HFFc6 (cell line): ENCODE measurements at places on chromosomes 4 and X. TPM values are rescaled to one million over a fixed set of nuclear protein-coding genes. Genes with fewer than 3 reads are reported as not detected.

DNA sequence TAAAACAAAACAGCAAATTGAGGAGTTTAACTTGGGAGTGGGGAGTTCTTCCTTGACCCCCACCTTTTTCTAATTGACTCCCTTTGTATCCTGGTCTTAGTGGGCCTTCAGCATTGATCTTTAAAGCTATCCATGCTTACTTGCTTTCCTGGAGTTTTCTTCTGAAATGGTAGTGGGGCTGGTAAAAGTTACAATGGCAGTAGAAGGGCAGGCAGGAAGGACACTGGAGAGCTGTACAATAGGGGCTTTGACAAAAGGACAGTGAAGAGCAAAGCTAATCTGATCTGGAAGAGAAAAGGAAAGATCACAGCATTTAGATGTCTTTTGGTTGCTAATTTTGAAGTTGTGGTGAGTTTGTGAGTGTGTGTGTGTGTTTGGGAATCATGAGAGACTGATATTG is 111.5 kb downstream of the MID1 start:
- DNase-seq = no peak

DNA sequence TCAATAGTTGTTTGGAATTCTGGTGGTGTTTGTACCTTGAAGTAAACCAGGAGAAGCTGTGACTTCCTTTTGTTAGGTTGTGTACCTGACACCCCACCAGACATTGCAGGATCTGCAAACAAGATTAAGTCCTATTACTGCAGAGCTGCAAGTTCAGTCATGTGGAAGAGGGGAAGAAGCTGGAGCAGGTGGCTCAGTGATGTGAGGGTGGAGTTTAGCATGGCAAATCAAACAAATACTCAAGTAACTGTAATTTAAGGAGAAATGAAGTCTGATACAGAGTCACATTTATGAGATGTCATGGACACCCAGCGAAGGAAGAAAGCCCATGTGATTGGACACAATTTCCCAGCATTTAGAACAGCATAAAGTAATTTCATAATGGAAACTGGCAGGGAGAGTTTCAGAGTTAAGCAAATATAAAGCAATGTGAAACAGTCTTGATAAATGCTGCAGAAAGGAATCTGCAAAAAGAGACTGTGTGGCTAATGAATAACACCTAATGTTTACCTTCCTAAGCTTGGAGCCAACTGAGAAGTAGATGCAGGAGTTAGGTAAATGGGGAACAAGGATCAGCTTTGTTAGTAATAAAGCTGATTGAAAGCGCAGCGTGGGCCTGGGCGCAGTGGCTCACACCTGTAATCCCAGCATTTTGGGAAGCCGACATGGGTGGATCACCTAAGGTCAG is 249.1 kb downstream of the GBA3 start:
- DNase-seq = no peak

GRCh38 chrX:103734125-103734760 is 23.5 kb downstream of the TMEM31 start:
- DNase-seq = no peak

- no peak for DNase-seq
These were observed 19.6 kb upstream of the IQCM start for GRCh38 chr4:149835280-149835679.

GRCh38 chr4:173801876-173802661 is 272.0 kb upstream of the HAND2 start:
- no peak for DNase-seq

DNA sequence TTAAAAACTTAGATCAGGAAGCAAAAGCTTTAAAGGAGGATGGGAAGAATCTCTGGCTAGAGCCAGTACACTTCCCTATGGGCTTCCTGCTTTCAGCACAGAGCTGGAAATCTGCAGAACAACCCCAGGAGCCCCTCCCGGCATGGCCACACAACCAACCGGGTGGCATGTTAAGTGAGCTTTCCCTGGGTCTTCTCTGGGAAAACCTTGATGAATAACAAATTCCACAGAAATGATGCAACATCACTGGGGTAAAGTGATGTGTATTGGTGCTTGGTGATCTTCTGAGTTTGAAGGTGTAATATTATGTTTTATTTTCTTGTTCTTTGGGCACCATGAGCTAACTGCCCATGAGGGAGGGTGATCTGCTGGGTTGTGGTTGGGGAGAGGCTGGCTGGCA is 22.1 kb downstream of the NHS start:
- DNase-seq = no peak

DNA sequence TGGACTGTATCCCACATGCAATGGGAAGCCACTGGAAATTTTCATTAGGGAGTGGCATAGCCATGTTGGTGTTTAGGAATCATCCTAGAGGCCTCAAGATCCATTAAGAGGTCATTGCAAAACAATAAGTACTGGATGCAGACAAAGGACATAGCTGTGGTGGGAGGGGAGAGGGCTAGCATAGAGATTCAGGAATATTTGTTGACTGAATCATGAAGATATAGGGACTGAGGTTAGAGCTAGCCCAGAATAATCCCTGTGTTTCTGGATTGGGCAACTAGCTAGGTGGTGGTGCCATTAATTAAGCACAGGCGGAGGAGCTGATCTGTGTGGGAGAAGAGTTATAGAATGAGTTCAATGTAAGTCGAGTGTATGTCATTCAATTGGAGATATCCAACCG is 135.0 kb downstream of the RAB28 start:
- DNase-seq = peak; percentile 9

DNA sequence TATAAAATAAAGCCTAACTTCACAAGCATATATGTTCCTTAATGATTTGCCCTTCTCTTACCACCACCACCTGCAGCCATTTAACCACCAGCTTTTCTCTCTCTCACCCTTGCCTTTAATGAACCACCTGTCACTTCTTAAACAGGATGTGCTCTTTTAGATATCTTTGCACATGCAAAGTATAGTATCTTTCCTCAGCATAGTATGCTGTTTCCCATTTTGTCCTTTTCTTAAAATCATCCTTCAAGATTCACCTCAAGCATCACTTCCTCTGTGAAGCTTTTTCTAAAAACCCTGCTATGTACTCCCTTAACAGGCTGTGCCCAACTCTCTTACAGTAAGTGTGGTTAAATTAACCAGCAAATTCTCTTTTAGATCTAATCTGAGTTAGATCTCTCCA is 8.2 kb upstream of the CNOT6L start:
- DNase-seq = no peak

DNA sequence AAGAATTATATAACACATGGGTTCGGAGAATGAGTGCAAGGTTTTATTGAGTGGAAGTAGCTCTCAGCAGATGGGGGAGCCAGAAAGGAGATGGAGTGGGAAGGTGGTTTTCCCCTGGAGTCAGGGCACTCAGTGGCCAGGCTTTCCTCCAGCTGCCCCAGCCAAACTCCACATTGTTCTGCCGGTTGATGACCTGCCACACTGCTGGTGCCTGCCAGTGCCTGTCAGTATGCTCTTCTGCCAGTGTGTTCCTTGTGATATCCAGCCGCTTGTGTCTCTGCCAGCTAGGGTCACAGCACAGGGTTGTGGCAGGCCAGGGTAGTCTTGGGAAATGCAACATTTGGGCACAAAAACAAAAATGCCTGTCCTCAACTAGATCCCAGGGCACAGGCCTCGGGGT is 604.8 kb upstream of the TECRL start:
- DNase-seq = no peak

GRCh38 chr4:128565565-128566186 is 243.8 kb upstream of the JADE1 start:
- no peak for DNase-seq

DNA sequence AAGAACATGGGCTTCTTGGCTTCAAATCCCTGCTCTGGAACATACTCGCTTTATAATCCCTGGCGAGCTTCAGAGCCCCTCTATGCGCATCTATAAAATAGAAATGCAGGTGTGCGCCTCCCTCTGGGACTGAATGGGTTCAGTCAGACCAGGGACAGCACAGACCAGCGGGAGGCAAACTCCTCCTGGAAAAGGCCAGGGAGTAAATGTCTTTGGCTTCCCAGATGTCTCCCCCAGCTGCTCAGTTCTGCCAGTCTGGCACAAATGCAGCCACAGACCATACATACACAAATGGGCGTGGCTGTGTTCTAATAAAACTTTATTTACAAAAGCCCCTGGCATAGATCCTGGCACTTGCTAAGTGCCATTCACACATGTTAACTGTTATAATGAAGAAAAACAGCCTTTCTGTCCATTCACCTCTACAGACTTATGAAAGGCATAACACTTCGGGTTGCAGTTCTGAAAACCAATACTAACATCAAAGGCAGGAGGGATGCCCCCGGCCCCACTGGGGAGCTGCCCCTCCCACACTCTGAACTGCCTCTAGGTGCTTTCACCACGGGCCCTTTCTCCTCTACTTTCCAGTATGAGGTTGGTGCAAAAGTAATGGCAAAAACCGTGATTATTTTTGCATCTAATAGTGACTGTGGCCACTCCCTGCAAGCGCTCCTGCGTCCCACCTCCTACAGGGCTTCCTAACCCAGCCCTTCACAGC is 4.6 kb downstream of the JAKMIP1 start:
- DNase-seq = no peak

- DNase-seq = no peak
These were observed 72.4 kb upstream of the KLHL13 start for GRCh38 chrX:118189000-118189399.

DNA sequence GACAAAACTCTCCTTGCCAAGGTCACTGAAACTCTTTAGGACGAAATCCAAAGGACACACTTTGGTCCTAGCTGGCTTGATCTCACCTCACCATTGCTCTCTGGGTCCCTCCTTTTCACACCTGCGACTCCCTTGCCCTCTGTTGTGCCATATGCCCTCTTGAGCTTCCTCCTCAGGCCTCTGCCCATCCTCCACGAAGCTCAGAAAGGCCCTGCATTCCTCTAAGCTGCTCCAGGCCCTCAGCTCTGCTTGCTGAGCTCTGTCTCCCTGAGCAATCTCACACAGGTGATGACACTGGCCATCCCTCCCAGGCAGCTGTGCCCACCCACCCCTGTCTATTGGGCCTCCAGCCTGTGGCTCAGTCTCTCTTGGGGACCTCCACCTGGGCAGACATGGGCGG is 10.1 kb upstream of the AFAP1 start:
- no peak for DNase-seq

- DNase-seq = no peak
These were observed 56.3 kb downstream of the PPEF2 start for GRCh38 chr4:75845992-75846391.

- peak; percentile 68 for DNase-seq
These were observed 254.2 kb downstream of the ADAMTS3 start for GRCh38 chr4:72314869-72315268.

GRCh38 chr4:113327494-113327893 is 278.0 kb downstream of the ANK2 start:
- DNase-seq = no peak

GRCh38 chr4:89290727-89291516 is 16.7 kb downstream of the GPRIN3 start:
- DNase-seq = no peak

DNA sequence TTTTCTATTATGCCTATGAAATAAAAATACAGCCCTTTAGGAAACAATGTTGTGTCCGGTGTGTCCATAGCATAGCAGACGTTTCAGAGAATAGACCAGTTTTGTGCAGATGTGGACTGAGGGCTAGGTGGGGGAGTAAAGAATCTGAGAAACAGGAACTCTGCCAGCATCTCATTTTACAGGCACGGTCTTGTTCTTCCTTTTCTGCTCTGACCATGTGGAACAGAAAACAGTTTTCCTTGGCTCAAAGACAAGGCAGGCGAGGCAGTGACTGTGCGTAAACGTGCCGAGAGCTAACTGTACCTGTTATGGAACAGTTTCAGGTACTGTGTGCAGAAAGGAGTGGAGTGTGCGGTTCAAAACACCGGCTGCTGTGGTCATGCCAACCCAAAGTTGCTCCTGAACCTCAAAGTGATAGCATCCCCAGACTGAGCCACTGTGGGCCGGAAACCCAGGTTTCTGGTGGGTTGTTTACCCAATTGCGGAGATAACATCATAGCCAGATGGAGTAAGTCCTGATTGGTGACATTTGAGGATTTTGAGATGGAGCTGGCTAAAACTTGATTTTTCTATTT is 20.2 kb downstream of the CNGA2 start:
- DNase-seq = no peak

TLR10 gene
- total RNA-seq = not detected in 3 replicates

FRG2 gene
- not detected in 3 replicates for total RNA-seq

CT55 gene
- total RNA-seq = not detected in 2 replicates

XPNPEP2 gene
- total RNA-seq = not detected in 3 replicates

COL25A1 gene
- total RNA-seq = 0.05 TPM in 1 of 3 replicates, not detected in the others

C4orf51 gene
- total RNA-seq = not detected in 3 replicates

TRIM75 gene
- total RNA-seq = not detected in 3 replicates

MID2 gene
- total RNA-seq = 9.3 to 10.7 TPM (median 10.0 TPM) in 3 replicates

SNCA gene
- total RNA-seq = 0.29 to 0.43 TPM in 2 of 3 replicates, not detected in the other

MAD2L1 gene
- 17.5 and 31.4 TPM in 2 replicates for total RNA-seq
